ENCODE measurements at places on chromosomes 1 and 21. TPM values are rescaled to one million over a fixed set of nuclear protein-coding genes. Genes with fewer than 3 reads are reported as not detected.

DNA sequence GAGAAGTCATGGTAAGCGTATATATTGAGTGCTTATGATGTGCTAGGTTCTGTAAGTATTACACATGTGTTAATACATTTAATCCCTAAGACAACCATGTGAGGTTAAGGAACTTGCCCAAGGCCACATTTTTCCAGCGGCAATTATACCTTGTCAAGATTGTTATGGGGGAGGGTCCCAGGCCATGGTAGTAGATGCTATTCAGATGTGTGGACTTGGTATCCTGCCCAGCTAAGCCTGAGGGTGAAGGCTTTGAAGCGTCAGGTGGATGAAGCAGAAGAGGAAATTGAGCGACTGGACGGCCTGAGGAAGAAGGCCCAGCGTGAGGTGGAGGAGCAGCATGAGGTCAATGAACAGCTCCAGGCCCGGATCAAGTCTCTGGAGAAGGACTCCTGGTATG lies 3.6 kb upstream of the TUFT1 start:
- DNase-seq = no peak

DNA sequence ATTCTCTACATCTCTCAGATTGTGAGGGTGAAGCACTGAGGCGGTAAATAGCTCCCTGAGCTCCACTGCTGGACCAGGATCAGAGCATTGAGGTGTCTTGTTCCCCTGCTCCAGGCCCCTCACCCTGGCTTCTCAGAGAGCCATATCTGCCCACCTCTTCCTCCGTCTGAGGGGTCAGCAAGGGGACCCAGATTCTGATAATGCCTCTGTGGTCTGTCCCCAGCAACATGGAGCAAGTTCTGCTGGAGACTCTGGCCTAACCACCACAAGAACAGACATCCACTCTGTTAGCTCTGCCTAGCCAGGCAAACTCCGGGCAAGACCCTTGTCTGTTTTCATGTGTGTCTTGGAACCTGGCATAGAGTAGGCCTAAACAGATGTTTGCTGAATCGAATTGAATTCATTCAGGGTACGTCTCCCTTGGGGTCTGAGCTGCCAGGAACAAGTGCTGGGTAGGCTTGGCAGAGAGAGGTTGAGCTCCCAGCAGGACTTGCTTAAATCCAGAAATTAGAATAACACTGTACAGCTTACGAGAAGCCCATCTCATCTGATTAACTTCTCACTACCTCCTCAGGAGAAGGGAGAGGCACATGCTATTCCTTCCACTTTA lies 2.3 kb downstream of the TRAF5 start:
- DNase-seq = no peak

DNA sequence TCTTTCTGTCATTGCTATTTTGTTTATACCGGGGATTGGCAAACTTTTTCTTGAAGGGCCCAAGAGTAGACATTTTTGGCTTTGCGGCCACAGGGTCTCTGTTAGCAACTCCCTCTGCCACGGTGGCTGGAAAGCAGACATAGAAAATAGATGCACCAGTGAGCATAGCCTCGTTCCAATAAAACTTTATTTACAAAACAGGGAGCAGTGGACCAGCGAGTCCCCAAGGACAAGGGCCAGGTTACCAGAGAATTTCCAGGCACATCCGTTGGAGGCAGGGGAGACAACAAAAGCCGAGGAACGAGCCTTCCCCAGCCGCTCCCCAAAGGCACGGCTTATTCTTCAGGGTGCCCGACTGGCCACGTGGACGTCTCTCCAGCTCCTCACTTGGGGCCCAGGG lies 26.5 kb downstream of the FAAP20 start:
- no peak for DNase-seq

DNA sequence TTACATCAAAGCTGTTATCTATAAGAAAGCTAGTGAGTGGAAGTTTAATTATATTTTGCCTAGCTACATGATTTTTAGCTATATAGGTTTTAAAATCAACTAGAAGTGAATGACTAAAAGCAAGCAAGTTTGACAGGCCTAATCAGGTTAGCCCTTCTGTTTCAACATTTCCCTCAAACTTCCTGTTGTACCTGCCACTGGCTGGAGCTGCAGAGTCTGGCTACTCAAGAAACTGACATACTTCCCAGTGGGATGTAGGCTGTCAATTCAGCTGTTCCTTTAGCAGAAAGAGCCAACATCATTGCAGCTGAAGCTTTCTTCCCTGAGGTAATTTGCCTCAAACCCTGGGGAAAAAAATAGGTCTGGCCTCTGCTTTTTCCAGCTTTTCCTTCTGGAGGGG lies 87.1 kb upstream of the TNR start:
- DNase-seq = no peak

TSSK3 gene
- 3.6 TPM for polyA plus RNA-seq

C4BPB gene
- polyA plus RNA-seq = 0.67 TPM

- no peak for DNase-seq
These were observed 28.8 kb downstream of the MEF2D start for GRCh38 chr1:156471496-156472490.

- DNase-seq = peak; percentile 44
These were observed 9.5 kb downstream of the EYA3 start for GRCh38 chr1:28078680-28079626.

DNA sequence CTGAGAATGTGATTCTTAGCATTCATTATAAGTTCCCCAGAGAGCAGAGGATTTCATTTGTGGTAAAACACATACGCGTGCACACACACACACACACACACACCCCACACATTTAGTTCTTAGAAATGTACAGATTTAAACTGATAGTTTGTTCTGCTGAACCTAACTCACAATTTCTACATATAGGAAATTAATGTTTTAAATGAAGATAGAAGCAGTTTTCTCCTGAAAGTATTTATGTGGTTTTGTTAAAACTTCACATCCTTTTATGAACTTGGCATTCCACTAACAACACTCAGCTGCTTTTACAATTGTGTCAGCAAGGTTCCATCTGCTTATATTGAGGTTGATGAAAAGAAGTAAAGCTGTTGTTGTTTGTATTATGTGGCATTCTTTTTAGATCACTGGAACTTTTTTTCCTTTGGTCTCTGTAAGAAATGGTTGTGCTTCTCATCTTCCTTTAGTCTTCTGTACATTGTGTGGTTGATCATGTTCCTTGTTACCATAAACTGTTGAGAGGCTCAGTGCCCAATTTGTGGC lies 41.6 kb downstream of the AK4 start:
- DNase-seq = no peak

DNA sequence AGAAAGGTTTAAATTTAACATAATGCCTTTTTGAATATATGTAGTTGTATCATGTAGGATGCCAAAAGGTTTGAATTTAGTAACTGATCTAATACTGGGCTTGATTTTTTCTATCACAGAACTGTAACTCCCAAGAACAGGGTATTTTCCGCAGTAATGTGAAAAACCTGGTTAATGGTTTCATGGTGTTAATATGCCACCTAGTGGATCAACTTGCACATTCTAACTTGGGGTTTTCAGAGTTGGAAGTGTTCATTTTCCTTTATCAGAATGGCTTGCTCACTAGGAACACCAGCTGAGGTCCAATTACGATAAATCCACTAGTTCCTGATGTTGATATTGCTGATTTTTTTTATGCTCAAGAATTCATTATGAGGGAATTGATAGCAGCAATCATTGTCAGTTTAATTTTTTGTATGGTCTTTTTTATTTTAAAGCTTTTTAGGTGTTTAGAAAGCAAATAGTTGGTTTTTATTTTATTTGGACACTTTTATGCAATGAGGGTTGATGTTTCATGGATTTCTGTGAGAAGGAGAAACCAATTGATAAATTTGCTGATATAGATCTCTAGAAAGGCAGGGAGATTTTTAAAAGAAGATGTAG lies 157.2 kb downstream of the PLA2G4A start:
- peak; percentile 36 for DNase-seq

GRCh38 chr21:28332796-28333195 lies 659.9 kb downstream of the LTN1 start:
- DNase-seq = no peak

CHML gene
- polyA plus RNA-seq = 25.7 TPM

CA6 gene
- 0.11 TPM for polyA plus RNA-seq

- peak; percentile 32 for DNase-seq
These were observed 19.1 kb upstream of the SLC5A9 start for GRCh38 chr1:48203287-48203900.

DNA sequence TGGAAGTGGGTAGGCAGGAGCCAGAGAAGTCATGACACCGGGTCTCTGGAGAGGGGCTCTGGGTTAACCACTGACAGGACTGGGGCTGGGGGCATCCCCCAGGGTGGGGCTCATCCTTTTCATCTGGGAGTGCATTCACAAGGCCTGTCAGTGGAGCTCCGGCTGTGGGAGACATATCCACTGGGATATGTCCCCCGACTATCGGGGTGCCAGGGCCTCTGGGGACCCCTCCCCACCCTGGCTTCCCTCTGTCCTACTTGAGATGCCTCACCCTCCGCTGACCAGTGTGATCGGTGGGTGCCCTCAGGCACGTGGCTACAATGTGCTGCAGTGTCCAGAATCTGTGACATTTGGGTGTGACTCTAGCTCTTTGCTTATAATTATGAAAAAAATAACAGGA lies 92.3 kb upstream of the CD34 start:
- no peak for DNase-seq

- DNase-seq = no peak
These were observed 21.6 kb upstream of the CCDC27 start for GRCh38 chr1:3730543-3731247.

DNA sequence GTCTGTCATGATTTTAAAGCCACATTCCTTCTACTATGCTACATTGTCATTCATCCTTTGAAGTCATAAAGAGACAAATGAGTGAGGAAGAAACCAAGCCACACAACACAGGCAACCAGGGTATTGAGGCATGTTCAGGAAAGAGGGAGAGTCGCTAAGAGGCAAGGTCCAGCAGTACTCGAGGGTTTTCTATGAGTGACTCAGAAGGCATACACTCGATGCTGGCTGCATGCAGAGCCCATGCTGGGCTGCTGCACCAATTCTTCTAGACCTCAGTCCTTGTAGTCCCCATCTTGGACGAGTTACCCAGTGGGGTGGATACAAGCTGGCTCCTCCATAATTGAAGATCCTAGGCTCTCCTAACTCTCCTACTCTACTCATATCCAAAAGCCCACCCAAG lies 57.6 kb downstream of the OLFML2B start:
- no peak for DNase-seq

GRCh38 chr1:156549390-156549789 lies 23.0 kb downstream of the IQGAP3 start:
- no peak for DNase-seq

DNA sequence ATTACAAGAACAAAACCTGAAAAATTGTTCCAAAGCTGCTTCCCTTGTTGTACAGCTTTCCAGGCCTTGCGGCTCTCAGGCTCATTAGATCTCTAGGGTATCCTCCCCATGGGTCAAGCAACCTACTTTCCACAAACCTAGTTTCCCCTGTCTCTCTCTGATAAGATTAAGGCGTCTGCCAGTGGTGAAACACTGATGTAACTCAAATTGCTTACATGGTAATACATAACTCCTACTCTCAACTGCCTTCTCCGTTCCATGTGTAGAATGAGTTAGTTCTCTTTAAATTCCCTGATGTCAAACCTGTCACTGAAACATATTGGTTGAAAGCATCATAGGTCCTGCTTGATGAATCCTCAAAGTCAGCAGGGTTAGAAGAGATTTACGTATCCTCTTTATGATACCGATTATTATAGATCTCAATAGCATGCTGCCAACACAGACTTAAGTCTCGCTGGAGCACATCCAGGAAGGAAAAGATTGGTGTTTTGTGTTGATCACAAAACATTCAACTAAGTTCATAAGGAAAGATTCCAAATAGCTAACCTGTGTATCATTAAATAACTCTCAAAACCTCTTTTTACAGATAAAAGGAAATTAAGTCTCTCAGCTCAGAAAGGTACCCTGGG lies 10.6 kb downstream of the PPP1R15B start:
- DNase-seq = no peak

KRTAP10-4 gene
- not detected for polyA plus RNA-seq

CAMK2N1 gene
- polyA plus RNA-seq = 67.5 TPM

FGR gene
- 2.8 TPM for polyA plus RNA-seq

DNA sequence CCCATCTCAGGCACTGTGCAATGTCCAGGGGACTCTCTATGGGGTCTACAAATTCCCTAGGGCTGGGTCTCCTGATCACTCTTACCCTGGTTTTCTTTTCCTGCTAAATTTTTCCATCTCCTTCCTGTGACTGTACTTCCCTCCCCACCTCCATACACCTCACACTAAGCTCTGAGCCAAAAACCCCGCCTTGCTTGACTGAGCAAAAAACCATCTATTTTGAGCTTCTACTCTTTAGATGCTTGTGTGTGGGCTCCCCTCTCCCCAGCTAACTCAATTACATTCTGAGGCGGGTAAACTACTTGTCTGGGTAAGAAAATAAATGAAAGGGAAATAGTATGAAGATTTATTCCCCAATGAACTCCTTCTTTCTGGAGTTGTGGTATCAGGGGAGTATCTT lies 187.9 kb downstream of the PTPRU start:
- DNase-seq = no peak

- no peak for DNase-seq
These were observed 28.3 kb downstream of the VANGL2 start for GRCh38 chr1:160428655-160429054.

DNA sequence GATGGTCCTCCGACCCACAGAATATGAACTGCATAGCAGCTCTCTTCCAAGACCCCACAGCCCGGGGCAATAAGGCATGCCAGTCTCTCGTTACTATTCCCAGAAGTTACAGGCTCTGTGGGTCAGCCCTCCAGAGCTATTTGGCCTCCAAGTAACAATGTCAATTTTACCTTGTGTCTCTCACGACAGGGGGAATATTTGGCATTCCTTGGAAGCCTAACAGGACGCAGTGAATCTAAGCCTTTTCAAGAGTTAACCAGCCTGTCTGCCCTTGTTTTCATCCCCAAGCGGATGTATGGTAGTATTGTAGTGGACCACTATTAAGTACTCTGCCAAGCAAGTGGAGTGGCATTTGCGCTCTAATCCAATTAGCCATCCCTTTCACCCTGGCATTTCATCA lies 24.4 kb upstream of the GNG4 start:
- no peak for DNase-seq

DNA sequence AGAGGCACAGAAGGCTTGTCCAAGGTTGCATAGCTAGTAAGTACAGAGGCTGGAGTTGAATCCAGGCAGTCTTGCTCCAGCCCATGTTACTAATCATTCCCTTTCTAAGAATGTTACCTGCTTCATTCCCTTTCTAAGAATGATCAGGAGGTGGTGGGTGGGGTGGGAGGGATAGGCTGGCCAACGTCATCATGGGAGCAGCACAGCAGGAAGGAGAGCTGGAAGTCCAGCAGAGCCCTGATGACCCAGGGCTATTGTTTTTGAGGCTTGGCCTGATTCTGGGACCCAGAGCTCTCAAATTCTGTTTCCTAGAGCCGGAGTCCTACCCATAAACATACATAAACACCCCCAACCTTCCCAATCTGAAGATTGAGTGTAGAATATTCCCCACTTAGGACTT lies 11.8 kb upstream of the CSF1 start:
- no peak for DNase-seq

DNA sequence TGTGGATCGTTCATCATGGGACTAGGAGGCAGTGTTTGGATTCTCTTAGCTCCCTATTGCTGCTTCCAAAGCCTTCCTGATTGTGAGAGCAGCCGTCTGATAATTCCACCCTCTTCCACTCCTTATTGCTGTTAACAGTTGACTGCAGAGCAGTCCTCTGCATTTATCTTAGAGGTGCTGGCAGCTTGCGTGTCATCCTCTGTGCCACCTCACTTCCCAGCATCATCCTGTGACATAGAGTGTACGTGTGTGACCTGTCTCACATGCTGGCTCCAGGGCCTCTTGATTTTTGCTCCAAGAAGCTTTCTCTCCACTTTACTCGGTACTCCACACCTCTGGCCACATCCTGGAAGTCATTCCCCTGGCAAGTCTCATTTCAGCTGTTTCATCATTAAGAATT lies 53.0 kb upstream of the DYNLT5 start:
- DNase-seq = no peak
